ENCODE measurements at places on chromosomes 13 and 19.

DNA sequence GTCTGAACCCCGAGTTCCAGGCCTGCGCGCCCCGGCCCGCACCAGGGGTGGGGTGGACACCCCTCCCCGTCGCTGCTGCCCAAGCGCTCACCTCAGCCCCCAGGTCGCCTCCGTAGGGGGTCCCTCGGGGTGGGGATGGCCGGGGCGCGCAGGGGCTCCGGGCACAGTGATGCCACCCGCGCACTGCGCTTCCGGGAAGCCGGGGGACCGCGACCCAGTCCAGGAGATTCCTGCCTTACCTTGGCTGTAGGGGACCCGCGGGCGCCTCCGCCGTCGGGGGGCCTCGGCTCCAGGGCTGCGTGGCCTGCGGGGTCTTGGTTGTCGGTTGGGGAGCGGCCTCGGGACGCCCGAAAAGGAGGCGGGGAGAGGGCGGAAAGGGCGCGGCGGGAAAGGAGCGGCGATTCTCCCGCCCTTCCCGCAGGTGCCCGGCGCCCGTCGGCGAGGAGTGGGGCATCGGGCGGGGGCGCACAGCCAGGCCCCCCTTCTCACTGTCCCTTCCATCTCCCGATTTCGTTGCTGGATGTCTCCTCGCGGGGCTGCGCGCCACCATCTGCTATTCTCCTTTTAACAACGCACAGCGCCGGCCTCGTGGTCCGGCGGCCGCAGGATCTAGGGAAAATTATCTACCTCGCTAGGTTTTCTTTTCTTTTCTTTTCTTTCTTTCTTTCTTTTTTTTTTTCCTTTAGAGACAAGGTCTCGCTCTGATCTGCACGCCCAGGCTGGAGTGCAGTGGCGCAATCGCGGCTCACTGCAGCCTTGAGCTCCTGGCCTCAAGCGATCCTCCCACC is at the start of gene KEAP1:
Gene KEAP1 (minus strand): TSS at position 355 of the 788 bp plus-strand sequence. CDS start 3,323 bp downstream, outside the sequence.
- DNase-seq: no peak

- no peak for DNase-seq
Observed at GRCh38 chr13:77329911-77330584, 3.2 kb upstream of the MYCBP2 start.

- DNase-seq: no peak
Observed at GRCh38 chr19:3345850-3346460, 20.4 kb upstream of the NFIC start.

- DNase-seq: no peak
Observed at GRCh38 chr13:38519229-38519911, 167.5 kb upstream of the FREM2 start.

DNA sequence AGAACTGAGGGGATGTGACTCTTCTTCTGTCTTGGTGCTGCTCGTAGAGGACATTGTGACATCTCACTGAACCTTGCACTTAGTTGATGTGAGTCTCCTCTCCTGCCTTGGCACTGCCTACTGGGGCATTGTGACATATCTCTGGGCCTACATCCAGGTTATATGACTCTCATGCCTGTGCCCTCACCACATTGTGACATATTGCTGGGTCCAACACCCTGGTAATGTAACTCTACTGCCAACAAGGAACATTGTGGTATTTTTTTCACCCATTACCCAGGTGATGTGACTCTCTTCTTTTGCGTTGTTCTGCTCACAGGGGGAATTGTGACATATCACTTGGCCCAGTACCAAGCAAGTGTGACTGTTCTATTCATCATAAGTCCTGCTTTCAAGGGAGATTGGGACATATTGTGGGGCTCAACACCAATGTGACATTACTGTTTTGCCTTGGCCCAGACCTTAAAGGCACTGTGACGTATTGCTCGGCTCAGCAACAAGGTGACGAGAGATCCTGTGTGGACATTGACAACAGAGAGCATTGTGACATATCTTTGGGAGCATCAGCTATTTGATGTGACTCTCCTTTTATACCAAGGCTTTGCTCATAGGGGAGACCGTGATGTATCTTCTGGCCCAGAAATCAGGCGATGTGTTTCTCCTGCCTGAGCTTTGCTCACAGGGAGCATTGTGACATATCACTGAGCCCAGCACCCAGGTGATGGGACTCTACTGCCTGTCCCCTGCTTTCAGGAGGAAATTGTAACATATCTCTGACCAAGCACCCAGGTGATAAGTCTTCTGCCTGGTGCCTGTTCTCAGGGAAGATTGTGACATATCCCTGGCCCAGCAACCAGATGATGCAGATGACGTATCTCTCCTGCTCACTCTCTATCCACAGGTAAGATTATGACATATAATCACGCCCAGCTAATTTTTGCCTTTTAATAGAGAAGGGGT is 12.2 kb upstream of the ZNF429 start:
- no peak for DNase-seq

DNA sequence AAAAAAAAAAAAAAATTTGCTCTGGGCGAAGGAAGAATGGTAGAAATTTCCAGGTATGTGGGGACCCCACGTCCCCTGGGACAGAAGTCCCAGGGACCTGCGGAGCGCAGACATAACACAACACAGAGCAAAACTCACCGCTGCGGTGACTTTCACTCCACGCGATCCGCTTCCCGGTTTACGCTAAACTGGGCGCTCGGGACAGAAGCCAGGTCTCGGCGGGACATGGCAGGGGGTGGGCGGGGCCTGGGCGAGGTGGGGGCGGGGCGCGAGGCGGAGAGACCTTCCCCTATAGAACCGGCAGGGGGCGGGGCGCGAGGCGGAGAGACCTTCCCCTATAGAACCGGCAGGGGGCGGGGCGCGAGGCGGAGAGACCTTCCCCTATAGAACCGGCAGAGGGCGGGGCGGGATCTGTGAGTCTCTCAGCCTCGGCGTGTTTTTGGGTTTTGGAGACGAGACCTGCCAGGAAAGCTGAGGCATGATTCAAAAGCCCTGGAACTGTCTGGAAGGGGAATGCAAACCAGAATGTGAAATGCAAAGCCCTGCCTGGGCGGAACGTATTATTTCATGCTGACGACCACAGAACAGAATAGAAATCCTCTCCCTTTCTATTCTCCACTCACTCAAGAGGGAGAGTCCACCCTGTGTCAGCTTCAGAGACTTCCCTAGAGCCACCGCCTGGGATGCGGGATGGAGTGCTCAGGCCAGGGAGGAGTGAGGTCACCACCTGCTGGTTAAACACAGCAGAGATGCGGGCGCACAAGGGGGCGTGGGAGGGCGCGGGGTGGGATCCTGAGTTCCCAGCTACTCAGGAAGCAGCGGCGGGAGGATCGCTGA is 20.2 kb upstream of the ERVV-1 start:
- peak; percentile 81 for DNase-seq

DNA sequence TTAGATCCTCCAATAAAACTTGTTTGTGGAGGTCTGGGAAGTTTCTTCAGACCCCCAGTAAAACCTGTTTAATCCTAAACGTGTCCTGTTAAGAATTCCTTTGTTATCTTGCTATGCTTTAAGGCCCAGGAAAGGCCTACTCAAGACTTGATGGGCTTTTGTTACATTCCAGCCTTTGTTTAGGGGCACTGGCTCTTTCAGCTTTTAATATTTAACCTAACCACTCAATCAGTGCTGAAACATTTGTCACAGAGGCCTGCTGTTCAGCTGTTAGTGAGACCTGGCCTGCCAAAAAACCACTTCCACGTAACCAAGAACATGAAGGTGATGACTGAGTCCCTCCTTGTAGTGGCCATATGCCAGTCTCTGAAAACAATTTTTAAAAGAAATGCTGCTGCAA is 41.7 kb downstream of the PCDH17 start:
- DNase-seq: no peak

- peak; percentile 80 for DNase-seq
Observed at GRCh38 chr19:6273701-6274601, 5.8 kb downstream of the MLLT1 start.

DNA sequence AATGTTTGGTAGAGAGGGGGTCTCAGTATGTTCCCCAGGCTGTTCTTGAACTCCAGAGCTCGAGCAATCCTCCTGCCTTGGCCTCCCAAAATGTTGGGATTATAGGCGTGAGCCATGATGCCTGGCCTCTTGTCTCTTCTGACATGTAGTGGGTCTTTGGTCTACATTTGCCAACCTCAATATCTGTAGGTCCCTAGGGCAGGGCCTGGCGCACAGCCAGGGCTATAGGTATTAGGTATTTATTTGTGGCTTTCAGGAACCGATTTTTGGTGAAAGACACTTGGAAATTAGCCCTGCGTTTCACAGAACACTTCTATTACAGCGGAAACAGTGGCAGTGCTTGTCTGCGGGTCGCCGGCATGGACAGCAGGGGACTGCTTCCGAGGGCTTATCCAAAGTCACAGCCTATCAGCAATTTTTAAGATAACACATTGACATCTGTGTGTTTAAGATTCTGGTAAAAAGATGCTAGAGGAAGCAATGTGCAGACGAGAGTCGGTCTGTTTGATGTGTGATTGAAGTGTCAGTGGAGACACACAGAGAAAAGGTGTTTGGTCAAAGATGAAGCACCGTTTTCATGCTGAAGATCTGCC is 14.5 kb downstream of the ZNF536 start:
- DNase-seq: no peak

DNA sequence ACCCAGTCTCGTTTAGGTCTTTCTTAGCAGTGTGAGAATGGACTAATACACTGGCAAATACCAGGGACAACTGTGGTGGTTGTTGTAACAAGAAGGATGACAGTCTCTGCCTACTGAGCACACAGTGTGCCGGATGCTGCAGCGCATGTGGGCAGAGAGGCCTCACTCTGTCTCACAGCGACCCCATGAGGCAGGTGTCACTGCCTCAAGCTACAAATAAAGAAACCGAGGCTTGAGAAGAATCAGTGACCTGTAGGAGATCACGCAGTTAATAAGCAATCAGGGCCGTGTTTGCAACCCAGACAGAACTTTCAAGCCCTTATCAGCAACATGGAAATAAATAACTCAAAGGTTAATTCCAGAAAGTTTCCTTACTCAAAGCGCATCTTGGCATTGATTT is 40.5 kb upstream of the GAS6 start:
- no peak for DNase-seq

Data from brain microvascular endothelial cell (primary cell).